ENCODE measurements at places on chromosomes 7 and 10.

- DNase-seq, result no peak
Measured at GRCh38 chr7:83466187-83466923, 182.6 kb downstream of the SEMA3E start.

DNA sequence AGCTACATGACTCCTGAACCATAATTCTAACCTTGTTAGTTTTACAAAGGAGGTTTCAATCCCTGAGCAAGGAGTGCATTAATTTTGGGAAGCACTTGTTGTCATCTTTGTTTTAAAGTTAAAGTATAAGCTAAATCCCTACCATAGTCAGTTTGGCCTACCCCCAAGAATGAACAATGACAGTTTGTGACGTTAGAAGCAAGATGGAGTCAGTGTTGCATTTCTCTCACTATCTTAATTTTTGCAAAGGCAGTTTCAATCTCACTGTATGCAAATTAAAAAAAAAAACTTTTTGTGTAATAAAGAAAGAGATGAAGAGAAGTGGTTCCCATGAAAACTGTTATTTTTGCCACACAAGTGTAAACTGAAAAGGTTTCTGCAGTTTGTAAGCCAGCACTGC is 50.7 kb upstream of the PIK3AP1 start:
- DNase-seq, result no peak

GRCh38 chr7:6323967-6324701 is 51.7 kb upstream of the CYTH3 start:
- DNase-seq, result no peak

- no peak for DNase-seq
Measured at GRCh38 chr7:6159097-6159483, 113.3 kb downstream of the CYTH3 start.

DNA sequence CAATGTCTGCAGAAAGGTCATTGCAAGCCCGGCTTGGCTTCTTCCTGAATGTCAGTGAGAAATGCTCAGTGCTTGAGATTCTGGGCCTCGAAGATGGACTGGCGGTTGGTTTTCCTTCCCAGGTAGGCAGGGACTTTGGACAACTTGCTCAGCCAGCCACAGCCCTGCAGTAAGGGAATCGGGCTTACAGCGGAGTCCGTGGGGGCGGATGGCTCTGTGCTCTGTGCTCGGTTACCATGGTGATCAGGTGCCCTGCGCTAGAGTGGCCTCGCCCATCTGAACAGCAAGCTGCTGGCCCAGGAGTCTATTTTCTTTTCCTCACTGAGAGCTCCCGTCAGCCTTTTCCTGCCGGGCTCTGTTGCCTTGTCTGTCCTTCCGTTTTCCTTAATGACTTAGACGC is 77.8 kb upstream of the SH2B2 start:
- DNase-seq, result no peak
